ENCODE measurements at places on chromosomes 1 and 21.

DNA sequence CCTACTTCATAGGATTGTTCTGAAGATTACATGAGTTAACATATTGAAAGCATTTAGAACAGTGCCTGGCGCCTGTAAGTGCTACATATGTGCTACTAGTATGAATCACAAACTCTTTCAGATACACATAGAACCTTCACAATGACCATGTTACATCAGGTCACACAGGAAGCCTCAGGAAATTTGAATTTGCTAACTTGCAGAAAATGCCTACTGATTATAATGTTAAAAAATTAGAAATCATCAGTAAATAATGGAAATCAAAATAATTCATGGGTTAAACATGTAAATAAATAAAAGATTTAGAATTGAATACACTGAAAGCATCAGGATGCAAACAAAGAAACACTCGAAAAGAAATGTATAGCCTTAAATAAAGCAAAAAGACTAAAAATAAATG is 94.9 kb downstream of the SPAG17 start:
- no peak for DNase-seq

GRCh38 chr1:163709636-163710035 is 387.9 kb downstream of the NUF2 start:
- DNase-seq, result no peak

- no peak for DNase-seq
Observed at GRCh38 chr1:108801101-108801500, 54.6 kb downstream of the STXBP3 start.

DNA sequence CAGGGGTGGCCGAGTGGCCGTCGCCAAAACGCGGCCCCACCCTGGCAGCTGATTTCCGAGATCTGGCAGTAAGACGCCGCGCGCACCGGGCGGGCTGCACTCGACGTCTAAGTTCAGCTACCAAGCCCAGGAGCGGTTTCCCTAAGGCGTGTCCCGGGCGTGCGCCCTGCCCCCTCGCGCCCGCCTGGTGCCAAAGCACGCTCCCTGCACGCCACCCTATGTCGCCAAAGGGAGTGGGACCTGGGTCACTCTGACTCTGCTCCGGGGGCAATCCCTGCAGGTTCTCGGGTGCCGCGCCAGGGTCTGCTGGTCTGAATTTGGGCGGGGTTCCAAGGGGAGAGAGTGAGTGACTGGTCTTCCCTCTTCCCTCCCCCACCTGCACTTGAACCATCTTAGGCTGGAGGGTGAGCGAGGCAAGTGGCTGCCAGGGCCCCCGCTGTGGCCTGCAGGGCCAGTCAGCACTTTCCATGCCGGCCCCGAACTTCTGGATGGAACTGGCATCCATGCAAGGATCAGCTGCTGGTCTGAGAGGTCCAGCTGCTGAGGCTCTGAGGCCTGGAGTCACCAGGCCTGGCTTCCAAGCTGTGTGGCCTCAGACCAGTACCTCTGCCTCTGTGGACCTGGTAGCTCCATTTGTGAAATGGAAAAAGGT is at the start of gene LRRC38:
Gene LRRC38, minus strand, starts transcription at position 109 of the 652 bp plus-strand sequence. CDS start 410 bp downstream, outside the sequence.
- no peak for DNase-seq

All from activated CD4-positive, CD25-positive, alpha-beta regulatory T cell (primary cell).